ENCODE measurements at places on chromosomes 11 and 22.
A peak's percentile ranks its signal among the peaks of the same experiment; 100 is the strongest.

DNA sequence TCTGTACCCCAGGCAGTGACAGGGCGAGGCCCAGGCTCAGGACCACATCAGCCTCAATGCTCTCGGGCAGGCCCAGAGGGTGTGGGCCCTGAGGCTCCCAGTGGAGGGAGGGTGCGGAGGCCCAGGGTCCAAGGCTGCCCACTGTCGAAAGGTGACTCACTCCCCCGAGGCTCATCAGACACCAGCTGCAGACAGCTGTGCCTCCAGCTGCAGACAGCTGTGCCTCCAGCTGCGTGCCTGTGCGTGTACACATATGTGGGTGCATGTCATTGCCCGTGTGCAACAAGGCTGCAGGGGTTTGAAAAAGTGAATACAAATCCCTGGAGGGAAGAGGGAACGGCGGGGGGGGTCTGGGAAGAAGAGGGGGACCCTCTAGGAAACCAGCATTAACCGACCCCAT lies 134.3 kb downstream of the BRD1 start:
- no peak for DNase-seq

DNA sequence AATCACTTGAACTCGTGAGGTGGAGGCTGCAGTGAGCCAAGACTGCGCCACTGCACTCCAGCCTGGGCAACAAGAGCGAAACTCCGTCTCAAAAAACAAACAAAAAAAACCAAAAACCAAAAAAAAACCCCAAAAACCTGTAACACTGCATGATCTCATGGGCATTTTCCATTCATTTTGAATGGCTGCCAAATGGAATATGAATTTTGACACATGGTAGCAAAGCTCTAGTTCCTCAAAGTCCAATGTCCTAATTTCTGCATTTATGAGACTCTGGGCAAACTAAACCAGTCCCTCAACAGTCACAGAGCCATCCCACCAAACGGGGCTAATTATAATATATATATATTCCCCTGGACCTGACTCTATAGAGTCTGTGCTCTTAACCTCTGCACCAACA lies 61.8 kb downstream of the SGSM3 start:
- no peak for DNase-seq

DNA sequence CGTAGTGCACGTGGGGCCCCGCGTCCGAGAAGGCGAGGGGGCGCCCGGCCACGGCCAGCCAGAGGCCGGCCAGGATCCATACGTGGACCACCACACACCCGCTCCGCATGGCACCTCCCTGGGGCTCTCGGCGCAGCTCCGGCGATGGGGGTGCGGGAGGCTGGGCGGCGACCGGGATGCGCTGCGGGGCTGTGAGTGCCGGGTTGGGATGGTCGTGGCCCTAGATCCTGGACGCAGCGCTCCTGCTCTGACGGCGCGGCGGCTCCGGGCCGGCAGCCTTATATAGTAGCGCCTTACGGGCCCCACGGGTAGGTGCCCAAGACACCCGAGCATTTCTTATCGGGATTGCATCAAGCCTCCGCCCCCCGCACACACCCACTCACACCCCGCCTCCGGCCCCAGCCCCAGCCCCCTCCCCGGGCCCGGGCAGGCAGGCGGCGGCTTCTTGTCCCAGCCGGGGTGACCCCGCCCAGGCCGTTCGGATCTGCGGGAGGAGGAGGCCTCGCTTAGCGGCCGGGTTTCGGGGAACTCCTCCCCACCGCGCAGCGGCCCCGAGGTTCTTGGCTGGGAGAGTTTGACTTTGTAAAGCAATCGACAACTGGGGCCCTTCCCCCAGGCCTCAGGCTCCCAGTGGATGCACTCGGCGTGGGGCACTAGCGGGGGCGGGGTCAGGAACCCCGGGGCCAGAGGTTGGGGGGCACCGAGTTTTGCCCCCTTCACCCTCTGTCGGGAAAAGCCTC lies at the start of gene FGF19:
Gene FGF19 (minus strand): TSS at position 255 of the 740 bp plus-strand sequence. CDS start 146 bp downstream, at position 109.
- DNase-seq: no peak

GRCh38 chr11:67504005-67504949 lies 886 bp downstream of the PITPNM1 start:
- peak; percentile 27 for DNase-seq

DNA sequence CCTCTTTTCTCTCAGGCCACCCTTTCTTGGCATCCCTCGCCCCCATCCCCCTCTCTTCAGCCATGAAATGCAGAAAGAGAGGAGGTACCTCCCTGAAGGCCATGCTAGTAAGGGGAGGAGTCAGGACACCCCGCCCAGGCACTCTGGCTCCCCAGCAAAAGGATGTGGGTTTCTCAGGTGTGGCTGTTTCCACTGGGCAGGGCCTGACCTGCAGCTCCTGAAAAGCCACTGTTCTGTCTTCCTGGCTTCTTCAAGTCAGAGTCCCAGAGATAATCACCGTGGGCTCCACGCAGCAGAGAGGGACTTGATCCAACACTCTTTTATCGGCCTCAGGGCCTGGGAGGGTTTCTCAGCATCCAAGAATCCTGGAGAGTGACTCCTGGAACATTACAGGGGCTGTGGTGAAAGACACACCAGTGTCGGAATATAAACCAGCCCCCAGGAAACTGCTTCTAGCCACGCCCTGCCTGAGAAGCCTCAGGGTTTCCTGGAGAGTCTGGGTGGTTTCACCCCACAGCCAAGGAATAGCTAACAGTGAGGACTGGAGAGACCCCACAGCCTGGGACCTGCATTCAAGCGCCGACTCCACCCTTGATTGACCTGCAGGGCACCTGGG lies 45.7 kb upstream of the TSPAN18 start:
- no peak for DNase-seq
